Uterus (tissue), 4 donors: ENCODE measurements at places on chromosomes 2 and 18. TPM values are rescaled to one million over a fixed set of nuclear protein-coding genes. Genes with fewer than 3 reads are reported as not detected.
A peak's percentile ranks its signal among the peaks of the same experiment; 100 is the strongest.

The LYPD6 gene
- 1.5 TPM for total RNA-seq

The PREPL gene
- 101 TPM for total RNA-seq

The SERPINB12 gene
- total RNA-seq: not detected

The INSIG2 gene
- total RNA-seq: 33.4 TPM

The RND3 gene
- 69.4 TPM for total RNA-seq

The HOXD8 gene
- total RNA-seq: 75.6 TPM

DNA sequence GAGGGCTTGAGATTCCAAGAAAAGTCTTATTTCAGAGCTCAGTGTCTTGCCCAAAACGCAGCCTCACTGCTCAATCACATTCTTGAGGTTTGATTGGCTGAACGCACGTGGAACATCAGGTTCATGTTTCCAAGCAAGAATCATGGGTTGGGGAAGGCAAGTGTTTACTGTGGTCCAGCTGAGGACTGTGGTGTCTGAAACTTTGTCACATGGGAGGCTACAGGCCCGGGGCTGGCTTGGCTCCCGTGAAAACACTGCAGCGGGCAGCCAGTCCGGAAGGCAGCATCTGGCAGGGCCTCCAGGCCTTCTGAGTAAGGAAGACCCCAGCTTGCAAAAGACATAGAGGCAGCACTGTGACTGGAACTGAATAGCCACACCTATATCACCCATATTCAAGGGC lies 84.7 kb downstream of the POLR1A start:
- H3K36me3 ChIP-seq: no peaks in the 10 kb centered on the region
- no peak overlapping the region for H3K27ac ChIP-seq
- H3K4me1 ChIP-seq: no peaks in the 10 kb centered on the region
- no peaks in the 10 kb centered on the region for H3K27me3 ChIP-seq
- peak; percentile 21 for DNase-seq

GRCh38 chr2:205741256-205741978 lies 59.1 kb downstream of the NRP2 start:
- no peak overlapping the region for H3K4me3 ChIP-seq
- no peaks in the 10 kb centered on the region for H3K27me3 ChIP-seq
- H3K36me3 ChIP-seq: no peaks in the 10 kb centered on the region
- no peak for DNase-seq
- H3K27ac ChIP-seq: no peak overlapping the region
- H3K4me1 ChIP-seq: no peaks in the 10 kb centered on the region

GRCh38 chr2:108324531-108325255 lies 36.0 kb downstream of the SULT1C2 start:
- H3K27ac ChIP-seq: no peak overlapping the region
- no peaks in the 10 kb centered on the region for H3K4me1 ChIP-seq
- no peaks in the 10 kb centered on the region for H3K36me3 ChIP-seq

DNA sequence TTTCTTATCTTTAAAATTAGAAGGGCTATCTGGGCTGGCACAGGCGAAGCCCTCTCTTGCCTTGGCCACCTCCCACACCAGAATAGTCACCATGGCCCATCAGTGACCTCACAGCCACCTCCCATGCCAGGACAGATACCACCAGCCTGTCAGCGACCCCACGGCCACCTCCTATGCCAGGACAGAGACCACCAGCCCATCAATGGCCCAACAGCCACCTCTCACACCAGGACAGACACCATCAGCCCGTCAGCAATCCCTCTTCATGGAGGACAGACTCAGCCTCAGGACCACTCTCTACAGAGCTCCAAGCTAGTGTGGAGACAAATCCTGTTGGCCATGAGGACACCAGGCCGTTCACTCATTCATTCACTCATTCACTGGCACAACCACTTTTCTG lies 74.6 kb downstream of the ASB1 start:
- no peak overlapping the region for H3K4me3 ChIP-seq
- no peaks in the 10 kb centered on the region for H3K36me3 ChIP-seq
- H3K27ac ChIP-seq: no peak overlapping the region
- H3K4me1 ChIP-seq: no peaks in the 10 kb centered on the region
- DNase-seq: no peak

DNA sequence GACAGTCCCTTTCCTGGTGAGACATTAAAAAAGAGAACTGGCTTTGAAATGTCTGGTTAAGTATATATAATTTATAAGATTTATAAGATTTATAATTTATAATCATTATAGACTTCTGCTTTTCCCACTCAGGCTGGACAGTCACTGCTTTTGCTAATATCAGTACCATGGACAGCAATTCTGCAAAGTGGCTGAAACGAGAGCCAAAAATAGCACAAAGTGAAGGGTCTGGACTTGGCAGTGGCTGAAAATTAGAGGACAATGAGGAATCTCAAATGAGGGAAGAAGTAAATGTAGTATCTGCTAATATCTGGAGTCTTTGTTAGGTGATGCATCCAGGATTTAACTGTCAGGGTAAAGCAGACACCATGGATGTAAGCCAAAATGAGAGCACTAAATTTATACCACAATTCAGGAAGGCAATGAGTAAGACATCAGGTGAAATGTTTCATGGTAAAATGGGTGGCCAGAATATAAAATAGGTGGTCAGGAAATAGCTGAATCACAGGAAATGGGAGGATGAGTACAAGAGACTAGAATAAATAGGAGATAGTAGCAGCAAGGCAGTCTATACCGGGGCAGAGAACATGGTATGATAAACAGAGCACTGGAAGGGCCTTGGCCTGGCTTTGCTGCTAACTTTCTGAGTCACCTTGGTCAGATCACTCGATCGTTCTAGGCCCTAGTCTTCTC lies 39.6 kb upstream of the BOD1L2 start:
- no peak overlapping the region for H3K4me3 ChIP-seq
- no peak overlapping the region for H3K27ac ChIP-seq
- H3K27me3 ChIP-seq: no peaks in the 10 kb centered on the region
- DNase-seq: no peak
- H3K36me3 ChIP-seq: no peaks in the 10 kb centered on the region

DNA sequence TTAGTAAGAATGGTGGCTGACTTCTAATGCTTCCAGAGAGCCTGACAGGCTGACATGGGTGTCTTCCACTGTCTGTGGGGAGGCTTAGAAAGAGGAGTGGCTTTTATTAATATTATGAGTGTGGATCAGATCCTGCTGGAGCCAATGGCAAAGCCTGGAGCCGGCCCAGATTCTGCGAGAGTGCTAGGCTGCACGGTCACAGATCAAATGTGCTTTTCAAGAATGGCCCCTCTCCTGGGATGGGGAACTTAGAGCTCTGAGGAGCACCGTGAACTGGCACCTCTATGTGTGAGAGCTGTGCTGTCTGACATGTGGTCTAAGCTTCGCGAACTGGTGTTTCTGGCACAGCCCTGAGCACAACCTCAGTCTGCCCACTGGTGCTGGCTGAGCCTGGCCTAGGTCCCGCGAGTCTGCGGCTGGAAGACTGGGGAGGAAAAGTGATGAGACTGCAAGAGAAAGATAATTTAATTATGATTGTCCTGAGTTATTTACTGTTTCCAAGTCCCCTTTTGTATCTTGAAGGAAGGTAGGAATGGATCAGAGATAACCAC lies 70.4 kb downstream of the ASAP2 start:
- DNase-seq: no peak
- no peak overlapping the region for H3K27ac ChIP-seq
- H3K36me3 ChIP-seq: no peaks in the 10 kb centered on the region
- no peaks in the 10 kb centered on the region for H3K4me1 ChIP-seq
- no peak overlapping the region for H3K4me3 ChIP-seq

GRCh38 chr18:68969027-68969426 lies 171.1 kb downstream of the CCDC102B start:
- no peaks in the 10 kb centered on the region for H3K27me3 ChIP-seq
- no peaks in the 10 kb centered on the region for H3K4me1 ChIP-seq
- no peaks in the 10 kb centered on the region for H3K36me3 ChIP-seq
- DNase-seq: no peak
- no peak overlapping the region for H3K27ac ChIP-seq
- H3K4me3 ChIP-seq: no peak overlapping the region

DNA sequence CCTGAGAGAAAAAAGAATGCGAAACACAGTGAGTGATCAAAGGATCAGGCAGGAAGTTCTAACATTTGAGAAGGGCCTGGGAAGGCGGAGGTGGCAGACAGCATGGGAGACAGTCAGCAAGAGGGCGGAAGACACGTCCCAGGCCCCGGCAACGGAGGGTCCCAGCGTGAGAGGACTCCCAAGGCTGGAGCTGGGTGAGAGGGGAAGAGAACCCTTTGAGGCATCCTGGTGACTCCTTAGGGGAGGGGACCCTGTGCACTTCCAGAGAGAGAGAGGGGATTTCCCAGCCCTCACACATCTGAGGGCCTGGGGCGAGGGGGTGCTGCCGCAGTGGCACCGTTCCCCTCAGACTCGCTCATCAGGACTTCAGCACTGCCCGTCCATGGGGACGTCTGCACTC lies 133.4 kb downstream of the RTP5 start:
- H3K4me3 ChIP-seq: no peak overlapping the region
- DNase-seq: no peak
- no peaks in the 10 kb centered on the region for H3K36me3 ChIP-seq

DNA sequence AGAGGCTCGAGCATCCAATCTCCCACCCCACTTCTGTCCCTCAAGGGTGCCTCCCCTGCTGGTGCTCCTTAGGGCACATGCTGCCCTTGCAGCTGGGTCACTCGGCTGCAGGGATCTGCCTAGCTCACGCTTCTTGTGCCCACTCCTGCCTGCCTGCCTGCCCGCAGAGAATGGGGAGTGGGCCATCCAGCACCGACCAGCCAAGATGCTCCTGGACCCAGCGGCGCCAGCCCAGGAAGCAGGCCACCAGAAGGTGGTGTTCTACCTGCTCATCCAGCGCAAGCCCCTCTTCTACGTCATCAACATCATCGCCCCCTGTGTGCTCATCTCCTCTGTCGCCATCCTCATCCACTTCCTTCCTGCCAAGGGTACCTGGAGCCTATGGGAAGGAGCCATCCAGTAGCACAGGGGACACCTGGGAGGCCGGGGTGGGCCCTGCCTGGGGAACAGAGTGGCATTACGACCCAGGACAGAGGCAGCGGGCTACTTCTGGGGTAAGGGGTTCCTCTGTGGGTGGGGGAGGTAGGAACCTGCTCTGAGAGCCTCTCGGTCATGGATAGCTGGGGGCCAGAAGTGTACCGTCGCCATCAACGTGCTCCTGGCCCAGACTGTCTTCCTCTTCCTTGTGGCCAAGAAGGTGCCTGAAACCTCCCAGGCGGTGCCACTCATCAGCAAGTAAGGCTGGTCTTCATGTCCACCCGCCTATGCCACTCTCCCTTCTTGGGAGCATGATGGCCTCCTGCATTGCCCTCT lies 3.4 kb downstream of the CHRNG start:
- no peaks in the 10 kb centered on the region for H3K27me3 ChIP-seq
- peak; percentile 9 for DNase-seq
- H3K27ac ChIP-seq: no peak overlapping the region
- H3K4me3 ChIP-seq: no peak overlapping the region

DNA sequence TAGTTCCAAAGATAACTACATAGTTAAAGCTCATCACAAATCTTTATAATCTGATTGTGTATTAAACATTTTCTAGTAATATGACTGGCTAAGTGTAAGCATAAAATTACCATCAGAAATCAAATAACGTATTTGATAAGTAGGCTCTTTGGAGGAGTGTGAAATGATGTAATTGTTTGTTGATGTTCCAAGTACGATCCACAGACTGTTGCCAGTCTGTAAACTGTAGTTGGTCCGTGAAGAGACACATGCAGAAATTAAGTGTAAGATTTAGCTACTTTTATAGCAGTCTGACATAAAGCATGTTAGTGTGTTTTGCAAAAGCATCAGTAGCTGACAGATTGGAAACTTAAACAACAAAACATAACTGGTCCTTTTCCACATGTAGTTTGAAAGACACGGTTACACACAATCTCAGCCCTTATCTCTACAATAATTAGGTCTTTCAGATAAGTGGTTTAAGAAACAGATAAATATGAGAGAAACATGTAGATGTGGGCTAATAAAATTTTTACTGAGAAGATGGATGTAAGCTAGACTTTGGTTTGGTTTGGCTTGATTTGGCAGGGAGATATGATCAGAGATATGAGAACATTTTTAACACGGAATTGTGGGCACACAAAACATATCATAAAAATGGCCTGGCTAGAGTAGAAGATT lies 115.0 kb upstream of the EPB41L5 start:
- DNase-seq: no peak
- H3K27ac ChIP-seq: no peak overlapping the region
- no peak overlapping the region for H3K4me3 ChIP-seq
- no peaks in the 10 kb centered on the region for H3K4me1 ChIP-seq

GRCh38 chr18:505483-506122 lies 5.1 kb upstream of the COLEC12 start:
- H3K36me3 ChIP-seq: no peaks in the 10 kb centered on the region
- DNase-seq: no peak

DNA sequence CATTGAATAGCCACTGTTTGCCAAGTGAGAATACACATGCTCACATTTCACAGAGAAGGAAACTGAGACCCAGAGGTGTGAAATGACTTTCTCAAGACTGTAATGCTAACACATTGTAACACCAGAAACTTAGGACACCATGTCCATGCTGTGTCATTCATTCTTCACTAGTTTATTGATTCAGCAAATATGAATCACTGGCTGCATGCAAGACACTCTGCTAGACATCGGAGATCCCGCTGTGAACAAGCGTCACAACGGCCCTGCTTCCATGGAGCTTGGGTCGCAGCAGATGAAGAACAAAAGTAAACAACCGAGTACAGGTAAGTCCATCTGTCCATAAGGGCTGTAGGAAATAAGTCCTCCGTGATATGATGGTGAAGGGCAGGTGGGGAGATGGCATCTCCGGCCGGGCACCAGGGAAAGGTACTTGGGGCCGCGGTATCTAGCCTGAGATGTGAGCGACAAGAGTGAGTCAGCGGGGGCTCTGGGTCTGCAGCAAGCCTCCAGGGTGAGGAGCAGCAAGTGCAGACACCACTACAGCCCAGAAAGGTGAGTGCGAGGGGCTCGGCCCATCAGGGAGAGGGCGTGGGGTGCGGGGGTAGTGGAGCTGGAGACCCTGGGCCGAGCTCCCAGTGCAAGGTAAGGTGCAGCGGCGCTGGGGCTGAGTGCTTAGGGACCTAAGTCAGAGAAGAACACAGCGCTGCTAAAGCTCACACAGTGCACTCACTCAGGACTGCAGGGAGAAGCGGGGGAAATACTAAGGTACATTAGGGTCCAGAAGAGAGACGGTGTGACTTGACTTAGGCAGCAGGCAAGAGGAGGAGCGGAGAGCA lies 391.2 kb downstream of the FBXO15 start:
- no peaks in the 10 kb centered on the region for H3K36me3 ChIP-seq
- H3K27ac ChIP-seq: no peak overlapping the region
- no peak for DNase-seq
- H3K4me3 ChIP-seq: no peak overlapping the region

GRCh38 chr18:31100436-31101182 lies 1.6 kb downstream of the DSC2 start:
- no peak overlapping the region for H3K27ac ChIP-seq
- peaks cover 4% of the 10 kb centered on the region for H3K4me1 ChIP-seq
- no peak for DNase-seq
- H3K27me3 ChIP-seq: no peaks in the 10 kb centered on the region
- H3K4me3 ChIP-seq: peak overlapping the region; percentile 41

DNA sequence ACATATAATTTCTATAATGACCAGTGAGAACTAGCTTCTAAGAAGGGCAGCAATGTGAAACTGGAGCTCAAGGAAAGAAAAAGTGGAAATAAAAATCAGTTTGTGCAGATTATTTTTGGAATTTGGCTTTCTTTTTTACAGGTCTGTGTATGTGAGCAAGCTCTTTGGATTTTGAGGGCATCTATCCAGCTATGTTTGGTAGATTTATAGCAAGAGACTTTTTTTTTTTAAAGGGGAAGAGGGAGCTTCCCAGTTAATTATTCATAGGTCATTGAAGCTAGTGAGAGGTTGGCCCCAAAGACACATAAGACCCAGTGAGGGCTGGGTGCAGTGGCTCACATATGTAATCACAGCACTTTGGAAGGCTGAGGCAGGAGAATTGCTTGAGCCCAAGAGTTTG lies 24.0 kb upstream of the COLEC12 start:
- no peaks in the 10 kb centered on the region for H3K36me3 ChIP-seq
- H3K4me3 ChIP-seq: no peak overlapping the region
- DNase-seq: no peak
- H3K27me3 ChIP-seq: no peaks in the 10 kb centered on the region
